ENCODE measurements at places on chromosomes 2 and 18.

- DNase-seq = peak; percentile 12
Observed at GRCh38 chr2:33598561-33599174, 431 bp downstream of the FAM98A start.

DNA sequence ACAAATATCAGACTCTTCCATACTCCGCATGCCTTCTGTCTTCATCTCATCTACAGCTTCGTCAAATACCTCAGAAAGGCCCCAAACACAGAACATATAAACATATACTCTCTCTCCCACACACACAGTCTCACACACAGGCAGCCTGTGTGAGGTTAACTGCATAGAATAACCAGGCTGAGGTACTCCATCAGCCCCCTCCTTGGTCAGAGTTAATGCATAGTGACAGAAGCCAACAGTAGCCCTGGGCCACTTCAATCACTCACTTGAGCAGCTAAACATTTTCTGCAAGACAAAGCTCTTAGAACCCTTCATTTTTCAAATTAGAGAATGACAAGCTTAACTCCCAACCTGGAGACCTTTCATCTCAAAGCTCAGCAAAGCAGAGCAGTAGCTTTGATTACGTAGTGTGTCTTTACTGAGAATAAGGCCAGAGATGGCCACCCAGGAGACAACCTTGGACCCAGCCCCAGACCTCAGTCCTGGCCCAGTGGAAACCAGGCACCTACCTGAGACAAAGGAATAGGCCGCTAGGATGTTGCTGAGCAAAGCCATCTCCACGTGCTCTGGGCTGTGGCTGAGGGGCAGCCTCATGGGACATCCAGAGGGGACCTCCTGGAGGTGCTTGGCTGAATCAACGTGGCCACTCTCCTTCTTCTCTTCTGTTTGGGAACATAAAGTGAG is 43.0 kb downstream of the EVA1A start:
- no peak for DNase-seq

GRCh38 chr2:109415581-109416013 is 198.2 kb downstream of the SEPTIN10 start:
- no peak for DNase-seq

DNA sequence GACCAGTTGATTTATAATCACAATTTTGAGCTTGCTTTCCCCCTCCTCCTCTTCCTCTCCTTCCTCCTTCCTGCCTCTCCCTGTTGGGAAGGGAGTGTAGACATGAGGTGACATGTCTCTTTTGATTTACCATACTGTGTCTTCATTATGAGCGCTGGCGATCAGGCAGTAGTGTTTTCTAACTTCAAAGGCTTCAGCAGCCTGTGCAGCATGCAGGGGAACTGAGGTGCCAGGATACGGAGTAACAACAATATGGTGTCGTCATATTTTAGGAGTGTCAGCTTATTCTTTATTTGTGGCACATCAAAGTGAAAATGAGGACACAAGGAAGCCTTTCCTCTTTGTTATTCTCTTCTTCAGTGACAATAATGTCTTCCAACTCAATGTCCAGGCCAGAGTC is 864.2 kb downstream of the SLC4A3 start:
- no peak for DNase-seq

- DNase-seq = no peak
Observed at GRCh38 chr2:122105877-122106206, 350.4 kb downstream of the TSN start.

DNA sequence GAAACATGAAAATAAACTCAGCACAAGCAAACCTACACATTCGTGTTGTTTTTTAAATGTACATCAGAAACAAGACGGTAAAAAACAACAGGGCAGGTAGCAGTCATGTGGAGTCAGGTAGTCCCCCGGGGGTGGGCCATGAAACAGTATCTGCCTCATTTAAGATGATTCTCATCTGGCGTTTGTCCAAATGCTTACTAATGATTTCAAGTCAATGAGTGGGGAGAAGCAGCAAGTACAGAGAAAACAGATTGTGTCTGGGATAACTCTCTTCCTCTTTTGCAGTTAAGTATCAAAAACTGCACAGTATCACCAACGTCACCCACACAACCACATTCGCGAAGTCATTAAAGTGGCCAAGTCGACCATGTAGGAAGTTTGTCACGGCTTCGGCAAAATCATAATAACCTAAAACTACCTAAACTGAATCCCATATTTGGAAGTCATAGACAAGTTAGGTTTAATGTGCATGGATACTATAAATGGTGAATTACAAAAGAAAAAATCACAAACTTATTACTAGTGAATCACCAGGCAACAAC is 1.3 kb downstream of the LAPTM4A start:
- no peak for DNase-seq
